ENCODE measurements at places on chromosomes 12 and 14.
A peak's percentile ranks its signal among the peaks of the same experiment; 100 is the strongest.

- DNase-seq = no peak
These were observed 200.2 kb upstream of the MYL2 start for GRCh38 chr12:111120578-111120977.

DNA sequence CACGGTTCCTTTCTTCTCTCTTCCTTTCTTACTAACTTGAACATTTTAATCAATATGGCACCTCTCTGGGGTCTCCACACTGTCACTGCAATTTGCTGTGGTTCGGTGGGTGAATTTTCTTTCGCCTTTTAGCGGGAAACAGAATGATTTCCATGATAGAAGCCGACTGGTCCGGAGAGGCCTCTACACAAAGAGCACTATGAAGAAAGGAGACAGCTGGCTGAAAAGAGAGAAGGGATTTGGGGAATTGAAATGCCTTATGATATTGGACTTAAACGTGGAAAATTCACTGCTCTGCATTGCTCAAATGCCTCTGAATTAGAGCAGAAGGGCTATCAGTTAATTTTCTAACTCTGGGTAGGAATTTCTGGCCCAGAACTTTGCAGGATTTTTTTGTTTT is 55.9 kb downstream of the KCNA5 start:
- no peak for DNase-seq

DNA sequence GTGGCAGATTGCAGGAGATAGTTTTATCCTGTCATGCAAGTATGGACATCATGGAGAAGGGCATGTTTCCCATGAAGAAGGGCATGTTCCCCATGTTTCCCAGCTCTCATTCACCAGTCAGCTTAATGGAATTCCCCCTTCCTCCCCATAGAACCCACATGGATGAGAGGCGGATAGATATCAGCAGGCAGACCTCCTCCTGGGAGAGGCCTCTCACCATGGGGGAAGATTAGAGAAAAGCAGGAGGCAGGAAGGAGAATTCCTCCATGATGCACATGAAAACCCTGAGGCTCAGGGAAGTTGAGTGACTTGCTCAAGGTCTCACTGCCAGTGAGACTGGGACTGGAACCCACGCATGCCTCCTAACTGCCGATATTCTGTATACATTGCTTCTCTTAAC is 92.9 kb upstream of the FOXN3 start:
- no peak for DNase-seq

- DNase-seq = no peak
These were observed 95.6 kb downstream of the VCPKMT start for GRCh38 chr14:50020799-50021198.

DNA sequence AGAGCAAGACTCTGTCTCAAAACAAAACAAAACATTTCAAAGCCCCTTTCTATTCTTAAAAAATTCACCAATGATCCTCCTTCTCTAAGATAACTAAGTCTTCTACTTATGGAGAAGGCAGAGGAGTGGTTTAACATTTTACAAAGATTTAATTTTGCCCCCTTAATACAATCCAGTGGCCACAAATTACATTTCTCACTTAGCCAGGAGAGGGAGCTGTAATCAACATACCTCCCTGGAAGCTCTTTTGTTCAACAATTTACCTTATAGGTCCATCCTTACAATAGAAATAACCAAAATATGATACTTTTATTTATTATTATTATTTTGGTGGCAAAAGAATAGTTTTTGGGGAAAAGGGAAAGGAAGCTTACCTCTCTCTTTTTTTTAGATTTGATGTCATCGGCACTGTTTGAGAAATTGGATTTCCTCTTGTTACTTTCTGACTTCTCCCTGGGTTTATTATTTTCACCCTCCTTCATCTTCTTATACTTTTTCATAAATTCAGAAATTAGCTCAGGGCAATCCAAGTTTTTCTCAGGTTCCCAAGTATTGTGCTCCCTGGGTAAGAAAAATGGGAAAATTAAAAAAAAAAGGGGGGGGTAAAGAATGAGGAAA is 28.1 kb downstream of the CBX5 start:
- peak; percentile 19 for DNase-seq

GRCh38 chr12:53231671-53231920 is 413 bp downstream of the RARG start:
- DNase-seq = no peak

DNA sequence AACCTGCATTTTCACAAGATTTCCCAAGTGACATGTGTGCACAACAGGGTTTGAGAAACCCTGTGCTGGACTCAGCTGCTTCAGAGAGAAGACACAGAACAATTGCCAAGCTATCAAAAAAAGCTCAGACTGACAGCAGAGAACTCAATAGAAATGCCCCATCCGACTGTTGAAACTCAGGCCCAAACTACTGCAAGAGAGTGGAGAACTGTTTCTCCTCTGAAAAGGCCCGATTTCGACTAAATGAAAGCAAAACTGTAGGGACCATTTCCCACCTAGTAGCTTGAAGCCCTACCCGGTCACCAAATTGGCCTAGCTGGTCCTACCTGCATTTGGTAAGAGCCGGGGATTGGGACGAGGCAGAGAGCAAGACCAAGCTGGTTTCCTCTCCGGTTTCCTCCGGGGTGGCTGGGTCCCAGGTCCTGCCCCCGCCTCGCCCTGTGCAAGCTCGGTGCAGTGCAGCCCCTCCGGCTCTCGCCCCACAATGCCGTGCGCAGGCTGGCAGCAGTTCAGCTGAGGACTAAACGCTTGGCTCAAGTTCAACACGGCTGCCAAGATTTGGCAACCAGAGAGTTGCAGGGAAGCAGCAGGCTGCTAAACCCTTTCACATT is 1180.6 kb downstream of the VRK1 start:
- DNase-seq = peak; percentile 58

- no peak for DNase-seq
These were observed 25.7 kb downstream of the SPTSSA start for GRCh38 chr14:34436118-34436905.

- DNase-seq = peak; percentile 37
These were observed 37.5 kb downstream of the CHST11 start for GRCh38 chr12:104494137-104494792.

- no peak for DNase-seq
These were observed 305.3 kb upstream of the DDHD1 start for GRCh38 chr14:53458368-53458814.

- DNase-seq = no peak
These were observed 41.3 kb upstream of the TMTC2 start for GRCh38 chr12:82645414-82645813.

- no peak for DNase-seq
These were observed 483.7 kb downstream of the MDGA2 start for GRCh38 chr14:47191700-47192099.

- no peak for DNase-seq
These were observed 194.9 kb upstream of the RMST start for GRCh38 chr12:97267594-97268202.

DNA sequence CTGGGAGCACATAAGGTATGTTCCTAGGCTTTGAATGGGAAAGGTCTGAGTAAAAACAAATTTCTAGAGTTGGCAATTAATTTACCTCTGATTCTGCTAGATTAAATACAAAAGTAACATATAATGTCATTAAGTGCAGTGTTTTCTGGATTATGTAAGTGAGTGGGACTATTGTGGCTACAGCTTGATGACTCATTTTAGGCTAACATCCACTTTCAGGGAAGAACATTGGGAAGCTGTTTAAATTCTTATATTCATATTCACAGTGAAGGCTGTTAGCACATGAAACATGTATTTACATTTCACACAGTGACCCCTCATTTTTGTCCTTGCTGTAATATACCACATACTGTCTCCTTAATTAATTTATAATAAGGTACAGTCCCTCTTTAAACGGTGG is 13.2 kb upstream of the BMAL2 start:
- no peak for DNase-seq

DNA sequence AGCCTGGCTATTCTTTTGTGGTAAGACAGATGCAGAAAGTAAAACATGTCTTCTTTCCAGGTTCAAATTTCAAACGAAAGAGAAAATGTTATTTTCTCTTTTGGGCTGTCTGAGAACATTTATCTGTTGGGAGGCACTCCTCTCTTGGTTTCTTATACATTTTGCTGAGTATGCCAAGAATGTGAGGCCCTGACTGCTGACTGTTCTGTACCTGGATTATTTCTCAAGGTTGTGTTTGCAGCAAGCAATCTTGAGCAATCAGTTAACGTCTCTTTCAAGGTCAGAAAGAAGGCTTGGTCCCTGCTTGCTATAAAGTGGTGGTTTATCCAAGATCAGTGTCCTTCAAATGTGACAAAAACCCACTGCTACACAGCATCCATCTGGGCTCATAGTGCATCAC is 9.8 kb downstream of the SSTR1 start:
- no peak for DNase-seq

GRCh38 chr12:21483531-21483930 is 17.9 kb downstream of the RECQL start:
- no peak for DNase-seq

DNA sequence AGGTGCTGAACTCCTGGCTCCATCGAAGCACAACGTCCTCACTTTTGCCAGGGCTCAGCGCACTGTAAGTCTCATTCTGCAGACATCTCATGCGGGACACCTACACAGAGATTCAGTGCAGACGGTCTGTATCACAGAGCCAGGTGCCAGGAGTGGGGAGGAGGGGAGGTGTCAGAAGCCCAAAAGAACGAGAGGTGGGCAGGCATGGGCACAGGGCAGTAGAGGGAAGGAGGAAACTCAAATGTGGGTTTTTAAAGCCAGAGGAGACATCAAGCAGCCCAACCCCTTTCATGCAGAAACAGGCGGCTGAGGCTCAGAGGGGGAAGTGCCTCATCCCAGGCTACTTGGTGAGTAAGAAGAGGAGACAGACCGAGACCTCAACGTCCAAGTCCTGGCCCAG is 2.5 kb upstream of the LPAR5 start:
- no peak for DNase-seq

DNA sequence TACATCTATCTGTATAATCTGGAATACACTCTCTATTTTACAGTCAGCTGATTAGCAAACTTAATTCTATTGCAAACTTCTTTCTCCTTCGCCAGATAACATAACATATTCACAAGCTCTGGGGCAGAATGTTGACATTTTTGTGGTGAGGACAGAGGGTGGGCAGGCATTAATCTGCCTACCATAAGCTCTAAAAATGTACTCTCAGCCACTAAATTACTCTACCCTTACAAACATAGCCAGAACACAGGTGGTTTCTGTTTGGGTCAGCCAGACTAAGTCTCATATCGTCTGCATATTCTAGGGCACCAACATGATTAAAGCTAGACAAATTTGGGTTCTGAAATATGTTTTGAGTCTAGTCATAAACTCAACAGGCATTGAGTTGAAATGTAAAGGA is 90.1 kb downstream of the SLC6A15 start:
- no peak for DNase-seq

- DNase-seq = no peak
These were observed 65.0 kb downstream of the PITPNM2 start for GRCh38 chr12:123085730-123086487.

- no peak for DNase-seq
These were observed 434.4 kb downstream of the ZFP36L1 start for GRCh38 chr14:68358500-68358899.

DNA sequence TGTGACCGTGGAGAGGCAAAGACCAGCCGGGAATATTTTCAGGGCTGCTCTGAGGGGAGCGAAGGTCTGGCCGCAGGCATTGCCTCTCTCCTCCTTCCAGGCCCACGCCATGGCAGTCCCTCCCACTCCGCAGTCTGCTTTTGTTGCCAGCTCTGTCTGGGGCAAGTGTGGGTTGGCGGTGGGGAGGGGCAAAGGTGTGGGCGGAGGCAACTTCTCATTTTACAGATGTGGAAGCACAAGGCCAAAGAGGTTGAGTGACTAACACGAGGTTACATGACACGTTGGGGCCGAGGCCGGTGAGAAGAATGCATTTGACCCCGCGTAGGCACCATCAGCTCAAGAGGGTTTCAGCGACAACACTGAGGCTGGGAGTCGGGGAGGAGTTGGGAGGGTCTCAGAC is 6.1 kb upstream of the FAIM2 start:
- no peak for DNase-seq

DNA sequence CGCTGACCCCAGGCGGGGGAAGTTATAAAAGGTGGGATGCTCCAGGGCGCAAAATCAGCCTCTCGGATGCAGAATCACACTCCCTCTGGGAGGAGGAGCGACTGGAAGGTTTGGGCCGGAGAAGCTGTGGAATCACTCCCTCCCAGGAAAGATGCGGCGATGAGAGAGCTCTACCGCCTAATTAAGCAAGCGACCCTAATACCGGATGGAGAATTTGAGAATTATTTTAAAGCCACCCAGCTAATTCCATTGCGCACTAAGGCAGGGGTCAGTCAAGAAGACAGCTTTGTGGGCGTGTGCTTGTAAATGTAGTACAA is 1.9 kb downstream of the COL2A1 start:
- no peak for DNase-seq

- DNase-seq = peak; percentile 23
These were observed 13.7 kb upstream of the TMEM106C start for GRCh38 chr12:47949441-47950341.

GRCh38 chr12:131345521-131346436 is 365.1 kb upstream of the SFSWAP start:
- DNase-seq = no peak

GRCh38 chr14:55884819-55885218 is 233.4 kb upstream of the PELI2 start:
- no peak for DNase-seq

- no peak for DNase-seq
These were observed 775.7 kb downstream of the TMTC2 start for GRCh38 chr12:83462419-83462818.

DNA sequence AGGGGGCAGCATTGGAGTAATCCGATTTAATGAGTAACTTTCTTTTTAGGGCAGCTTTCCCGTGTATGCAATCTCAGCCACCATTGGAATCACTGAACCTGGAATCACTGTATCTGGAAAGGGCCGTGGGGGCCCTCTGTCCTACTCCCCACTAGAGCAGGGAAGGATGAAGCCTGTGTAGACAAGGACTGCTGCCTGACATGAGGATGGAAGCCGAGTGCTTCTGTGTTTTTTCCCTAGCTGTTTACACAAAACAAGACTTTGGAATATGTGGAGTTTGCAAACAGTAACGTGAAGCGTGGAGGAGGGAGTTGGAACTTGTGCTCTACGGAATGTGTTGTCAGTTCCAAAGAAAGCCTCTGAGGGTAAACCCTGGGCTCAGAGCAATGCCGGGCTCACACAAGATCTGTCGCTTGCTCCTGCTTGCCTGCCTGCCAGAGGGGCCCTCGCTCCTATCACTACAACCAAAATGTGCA is 32.4 kb upstream of the HDAC7 start:
- DNase-seq = no peak

DNA sequence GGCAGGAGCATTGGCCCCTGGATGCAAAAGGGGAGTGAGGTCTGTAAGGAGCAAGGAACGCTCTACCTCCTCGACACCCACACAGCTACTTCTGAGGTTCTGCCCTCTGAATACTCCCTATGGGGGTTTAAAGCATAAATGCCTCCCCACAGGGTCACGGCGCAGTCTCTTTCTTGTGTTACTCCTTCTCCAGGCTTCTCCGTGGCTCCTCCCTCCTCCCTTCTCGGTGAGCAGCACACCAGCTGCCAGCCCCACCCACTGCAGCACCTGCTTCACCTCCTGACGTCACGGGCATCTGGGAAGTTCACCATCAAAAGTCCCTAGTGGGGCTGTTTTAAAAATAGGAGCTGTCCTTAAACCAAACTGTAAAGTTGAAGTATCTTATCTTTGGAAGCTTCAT is 67.3 kb downstream of the SPTB start:
- no peak for DNase-seq
